Chondrocyte (in vitro differentiated cells): ENCODE measurements at places on chromosomes 7 and 10. TPM values are rescaled to one million over a fixed set of nuclear protein-coding genes. Genes with fewer than 3 reads are reported as not detected.

Gene CPVL
- total RNA-seq: 4.9 to 5.9 TPM (median 5.0 TPM) in 3 replicates

Gene VSTM2A
- total RNA-seq: not detected in 3 replicates

Gene DPCD
- 13.9 to 19.0 TPM (median 18.3 TPM) in 3 replicates for total RNA-seq

Gene MCU
- total RNA-seq: 34.1 to 51.8 TPM (median 43.4 TPM) in 3 replicates

Gene SEM1
- 33.3 to 58.8 TPM (median 35.9 TPM) in 3 replicates for total RNA-seq

Gene AOC1
- total RNA-seq: not detected in 3 replicates

Gene BCAP29
- total RNA-seq: 63.3 to 73.0 TPM (median 69.0 TPM) in 3 replicates

Gene CHST15
- total RNA-seq: 26.1 to 43.8 TPM (median 42.8 TPM) in 3 replicates

- H3K4me1 ChIP-seq: peaks cover 53% of the 10 kb centered on the region
- peak overlapping the region; percentile 31 for H3K4me3 ChIP-seq
- no peak for DNase-seq
- H3K36me3 ChIP-seq: no peaks in the 10 kb centered on the region
- H3K27ac ChIP-seq: no peak overlapping the region
These were observed 389.6 kb upstream of the PODXL start for GRCh38 chr7:131945957-131946544.

GRCh38 chr10:60281792-60282353 is 107.8 kb downstream of the ANK3 start:
- H3K27me3 ChIP-seq: no peaks in the 10 kb centered on the region
- no peak for DNase-seq
- no peak overlapping the region for H3K4me3 ChIP-seq
- H3K36me3 ChIP-seq: peaks cover 4% of the 10 kb centered on the region

GRCh38 chr7:156777364-156778069 is 115.5 kb downstream of the LMBR1 start:
- no peak overlapping the region for H3K27ac ChIP-seq
- H3K4me1 ChIP-seq: peaks cover 2% of the 10 kb centered on the region
- H3K4me3 ChIP-seq: no peak overlapping the region
- no peaks in the 10 kb centered on the region for H3K27me3 ChIP-seq
- no peak for DNase-seq
- peaks cover 7% of the 10 kb centered on the region for H3K36me3 ChIP-seq

- peaks cover 42% of the 10 kb centered on the region for H3K4me1 ChIP-seq
- DNase-seq: no peak
These were observed 2.8 kb downstream of the TET1 start for GRCh38 chr10:68562661-68563570.

DNA sequence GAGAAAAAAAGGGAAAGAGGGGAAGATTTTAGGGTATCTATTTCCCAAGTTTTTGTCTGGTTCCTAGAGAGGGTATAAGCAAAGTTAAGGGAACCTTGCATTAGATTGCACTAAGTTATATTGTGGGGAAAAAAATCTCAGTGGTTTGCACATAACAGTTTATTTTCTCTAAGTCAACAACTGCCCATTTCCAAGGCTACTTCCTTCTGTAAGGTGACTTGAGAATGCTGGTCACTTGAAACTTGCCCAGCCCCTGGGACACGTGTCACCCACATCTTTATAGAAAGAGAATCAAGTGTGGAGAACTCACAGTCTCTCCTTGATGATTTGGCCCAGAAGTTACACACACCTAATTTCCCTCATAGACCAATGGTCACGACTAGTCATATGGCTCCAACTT is 488.6 kb upstream of the PODXL start:
- no peak overlapping the region for H3K27ac ChIP-seq
- DNase-seq: no peak
- peaks cover 11% of the 10 kb centered on the region for H3K4me1 ChIP-seq
- no peak overlapping the region for H3K4me3 ChIP-seq
- no peaks in the 10 kb centered on the region for H3K27me3 ChIP-seq

- H3K27ac ChIP-seq: no peak overlapping the region
- no peak for DNase-seq
- H3K36me3 ChIP-seq: peaks cover 6% of the 10 kb centered on the region
- peaks cover 28% of the 10 kb centered on the region for H3K4me1 ChIP-seq
These were observed 35.2 kb downstream of the CCDC71L start for GRCh38 chr7:106625678-106626301.

DNA sequence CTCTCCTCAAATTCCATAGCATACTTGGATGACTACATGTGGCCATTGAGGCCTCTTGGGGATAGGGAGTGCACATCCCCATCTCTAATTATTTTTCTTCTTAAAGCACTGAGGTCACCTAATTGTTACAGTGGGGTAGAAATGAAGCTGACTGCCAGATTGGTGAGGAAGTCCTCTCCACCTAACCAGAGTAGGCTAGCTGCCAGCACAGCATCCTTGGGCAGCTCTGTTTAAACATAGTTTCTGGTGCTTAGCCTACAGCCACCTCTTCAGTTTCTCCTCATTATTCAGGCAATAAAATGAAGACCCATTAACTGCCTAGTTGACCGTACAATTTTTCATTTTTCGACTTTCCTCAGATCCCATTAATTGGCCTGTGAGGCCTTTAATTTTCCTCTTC is 104.6 kb downstream of the MLLT10 start:
- no peaks in the 10 kb centered on the region for H3K4me1 ChIP-seq
- H3K27ac ChIP-seq: no peak overlapping the region
- no peak overlapping the region for H3K4me3 ChIP-seq
- no peak for DNase-seq
- H3K36me3 ChIP-seq: peaks cover 7% of the 10 kb centered on the region

GRCh38 chr7:138167869-138168296 is 91.6 kb downstream of the AKR1D1 start:
- H3K4me1 ChIP-seq: peaks cover 14% of the 10 kb centered on the region
- DNase-seq: no peak
- H3K27ac ChIP-seq: no peak overlapping the region
- peaks cover 7% of the 10 kb centered on the region for H3K36me3 ChIP-seq

DNA sequence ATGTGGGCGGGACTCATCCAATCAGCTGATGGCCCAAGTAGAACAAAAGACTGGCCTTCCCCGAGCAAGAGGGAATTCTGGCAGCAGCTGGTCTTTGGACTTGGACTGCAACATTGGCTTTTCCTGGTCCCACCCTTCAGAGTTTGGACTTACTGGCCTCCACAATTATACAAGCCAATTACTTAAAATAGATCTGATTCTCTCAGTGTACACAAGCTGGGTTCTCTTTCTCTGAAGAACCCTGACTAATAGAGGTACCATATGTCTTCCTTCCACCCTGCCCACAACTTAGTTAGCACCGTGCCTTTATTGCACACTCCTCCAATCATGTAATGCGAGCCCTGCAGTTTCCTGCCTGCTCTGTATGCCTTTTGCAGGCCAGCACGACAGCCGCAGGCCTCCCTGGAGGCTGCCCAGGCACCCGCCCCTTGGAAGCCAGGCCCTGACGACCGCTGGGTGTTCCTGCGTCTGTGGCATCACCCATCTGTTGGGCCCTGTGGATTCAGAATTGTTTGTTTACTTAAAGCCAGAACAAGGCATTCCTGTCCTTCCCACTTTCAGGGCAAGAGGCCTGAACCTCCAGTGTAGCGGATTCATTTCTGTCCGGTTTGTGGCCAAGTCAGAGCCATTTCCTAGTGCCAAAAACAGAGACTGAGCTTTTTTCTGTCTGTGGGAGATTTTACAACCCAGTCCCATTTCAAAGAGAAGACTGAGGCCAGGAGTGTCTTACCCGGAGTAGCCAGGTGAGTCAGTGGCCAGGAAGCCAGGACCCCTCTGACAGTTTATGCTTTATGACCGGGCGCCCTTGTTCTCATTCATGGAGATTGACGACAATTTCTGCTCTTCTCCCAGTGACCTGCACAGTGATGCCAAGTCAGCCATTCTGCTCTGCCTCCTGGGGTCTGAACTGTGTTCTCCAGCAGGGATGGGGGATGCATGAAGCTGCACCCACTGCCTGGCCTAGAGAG is 968 bp upstream of the INMT start:
- H3K27me3 ChIP-seq: no peaks in the 10 kb centered on the region
- H3K36me3 ChIP-seq: peaks cover 7% of the 10 kb centered on the region
- DNase-seq: no peak
- H3K4me3 ChIP-seq: peak overlapping the region; percentile 80
- H3K4me1 ChIP-seq: peaks cover 61% of the 10 kb centered on the region
- H3K27ac ChIP-seq: peak overlapping the region; percentile 78

DNA sequence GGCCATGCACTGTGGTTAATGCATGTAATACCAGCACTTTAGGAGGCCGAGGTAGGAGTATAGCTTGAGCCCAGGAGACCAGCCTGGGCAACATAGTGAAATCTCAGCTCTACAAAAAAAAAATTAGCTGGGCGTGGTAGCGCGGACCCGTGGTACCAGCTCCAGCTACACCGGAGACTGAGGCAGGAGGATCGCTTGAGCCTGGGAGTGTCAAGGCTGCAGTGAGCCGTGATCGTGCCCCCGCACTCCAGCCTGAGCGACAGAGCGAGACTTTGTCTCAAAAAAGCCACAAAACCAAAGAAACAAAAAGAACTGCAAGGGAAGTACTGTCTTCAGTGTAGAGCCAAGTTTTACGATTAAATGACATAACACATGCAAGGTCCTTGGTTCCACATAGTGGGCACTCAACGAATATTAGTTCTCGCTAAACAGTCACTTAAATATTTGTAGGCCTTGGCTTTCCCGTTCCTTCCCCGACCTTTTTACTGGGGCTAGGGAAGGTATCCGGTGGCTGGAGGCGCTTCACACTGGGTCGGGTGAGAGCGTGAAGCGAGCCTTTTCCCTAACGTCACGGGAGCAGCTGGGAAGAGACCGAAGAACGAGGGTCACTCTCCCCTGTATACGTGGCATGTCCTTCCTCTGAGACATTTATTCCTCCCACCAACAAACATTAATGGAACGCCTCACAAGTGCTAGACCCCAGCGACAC is 993 bp upstream of the SND1 start:
- DNase-seq: no peak
- H3K4me3 ChIP-seq: peak overlapping the region; percentile 91

GRCh38 chr7:92723943-92724342 is 112.4 kb downstream of the CDK6 start:
- H3K36me3 ChIP-seq: peaks cover 17% of the 10 kb centered on the region
- peak overlapping the region; percentile 91 for H3K27ac ChIP-seq
- no peak overlapping the region for H3K4me3 ChIP-seq
- H3K4me1 ChIP-seq: peaks cover 65% of the 10 kb centered on the region
